ENCODE measurements at places on chromosomes 1 and 21.

DNA sequence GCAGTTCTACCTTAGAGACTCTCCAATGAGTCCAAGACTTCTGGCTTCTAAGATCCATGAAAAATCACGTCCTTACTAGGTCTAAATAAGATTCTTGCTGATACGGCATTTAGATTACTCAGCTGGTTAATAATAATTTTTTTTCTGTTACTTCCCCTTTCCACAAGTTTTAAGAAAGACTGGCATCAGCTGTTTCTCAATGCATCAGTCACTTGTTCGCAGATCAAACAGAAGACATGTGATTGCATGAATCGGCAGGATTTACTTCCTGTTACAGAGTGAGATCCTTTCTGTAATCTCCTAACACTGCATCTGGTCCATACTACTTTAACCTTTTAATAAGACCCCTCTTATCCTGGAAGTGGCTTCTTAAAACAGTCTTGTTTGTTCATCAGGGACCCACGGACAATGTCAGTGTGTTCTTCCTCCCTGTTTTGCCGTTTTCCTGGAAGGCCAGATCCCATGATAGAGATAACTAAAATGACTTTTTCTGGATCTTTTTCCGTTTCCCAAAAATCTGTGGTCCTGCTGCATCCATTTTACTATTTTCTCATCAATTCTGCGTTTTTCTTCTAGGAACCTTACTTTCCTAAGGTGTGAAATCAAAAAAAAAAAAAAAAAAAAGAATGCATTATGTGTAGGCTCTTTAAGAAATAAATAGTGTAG, 6.1 kb downstream of the NPL start:
- no peak for DNase-seq

- DNase-seq = no peak
These were observed 250.5 kb upstream of the POGK start for GRCh38 chr1:166588741-166589140.

- DNase-seq = peak; percentile 27
These were observed 684.2 kb downstream of the LTN1 start for GRCh38 chr21:28308516-28308915.

DNA sequence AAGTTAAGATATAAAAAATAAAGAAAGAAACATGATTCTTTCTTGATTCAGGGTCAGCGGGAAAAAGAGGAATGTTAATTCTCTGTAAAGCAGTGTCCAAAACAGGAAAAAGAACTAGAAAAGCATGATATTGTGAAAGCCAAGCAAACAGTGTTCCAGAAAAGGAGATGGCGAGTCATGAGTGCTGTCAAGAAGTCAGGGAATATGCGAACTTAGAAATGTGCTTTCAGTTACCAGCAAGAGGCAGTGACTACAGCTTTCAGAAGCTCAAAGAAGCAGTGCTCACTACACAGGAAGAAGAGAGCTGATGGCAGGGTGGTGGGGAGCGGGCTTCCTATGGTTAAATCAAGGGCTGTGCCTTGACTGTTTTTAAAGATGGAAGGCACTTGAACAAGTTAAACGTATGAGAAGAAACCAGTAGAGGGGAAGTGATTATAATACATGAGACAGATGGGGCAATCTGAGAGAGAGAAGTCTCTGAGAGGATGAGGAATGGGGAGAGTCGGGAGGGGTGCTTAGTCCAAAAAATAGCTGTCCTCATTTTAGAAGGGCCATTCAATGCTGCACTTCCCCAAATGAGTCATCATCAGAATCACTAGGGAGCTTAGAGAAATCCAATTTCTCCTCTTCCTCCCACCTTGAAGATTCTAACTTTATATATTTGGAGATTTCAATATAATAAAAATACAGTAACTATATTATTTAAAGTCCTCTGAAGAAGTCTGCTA, 90.4 kb downstream of the KCNK1 start:
- DNase-seq = no peak

GRCh38 chr1:223487887-223488259, 94.7 kb downstream of the CCDC185 start:
- DNase-seq = no peak

GRCh38 chr1:77538956-77539518, 143.4 kb downstream of the ZZZ3 start:
- peak; percentile 93 for DNase-seq

- DNase-seq = peak; percentile 38
These were observed 54.5 kb upstream of the PTGFRN start for GRCh38 chr1:116855191-116855619.

- peak; percentile 20 for DNase-seq
These were observed 158.0 kb upstream of the CACYBP start for GRCh38 chr1:174841747-174842146.

DNA sequence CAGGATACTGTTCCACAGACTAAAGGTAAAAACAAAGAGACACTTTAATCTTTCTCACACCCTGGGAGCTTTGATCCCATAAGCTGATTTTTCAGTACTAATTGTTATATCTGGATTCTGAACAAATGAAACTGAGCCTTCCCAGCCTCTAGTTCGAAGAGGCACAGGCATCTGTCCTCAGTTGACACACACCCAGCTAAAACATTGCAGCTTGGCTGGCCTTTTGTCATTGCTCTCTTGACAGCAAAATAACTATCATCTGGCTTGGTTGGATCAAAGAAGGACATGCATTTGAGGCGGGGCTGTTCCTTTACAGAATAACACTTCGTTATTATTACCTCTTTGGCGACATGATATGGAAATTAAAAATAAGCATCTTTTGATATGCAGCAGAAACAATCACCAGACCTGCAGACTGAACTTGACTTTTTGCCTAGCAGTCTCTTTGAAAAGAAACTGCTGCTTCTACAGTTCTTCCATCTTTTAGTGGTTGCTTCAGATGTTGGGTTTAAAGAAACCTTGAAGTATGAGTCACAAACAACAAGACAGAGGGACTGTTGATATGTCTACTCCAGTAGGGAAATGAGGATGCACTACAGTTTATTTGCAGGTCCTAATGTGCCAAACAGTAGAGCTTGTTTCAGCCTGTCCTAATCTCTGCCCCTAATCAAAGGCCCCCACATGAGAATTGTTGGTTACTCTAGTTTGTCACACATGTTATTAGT, 166.5 kb downstream of the TPR start:
- peak; percentile 51 for DNase-seq

DNA sequence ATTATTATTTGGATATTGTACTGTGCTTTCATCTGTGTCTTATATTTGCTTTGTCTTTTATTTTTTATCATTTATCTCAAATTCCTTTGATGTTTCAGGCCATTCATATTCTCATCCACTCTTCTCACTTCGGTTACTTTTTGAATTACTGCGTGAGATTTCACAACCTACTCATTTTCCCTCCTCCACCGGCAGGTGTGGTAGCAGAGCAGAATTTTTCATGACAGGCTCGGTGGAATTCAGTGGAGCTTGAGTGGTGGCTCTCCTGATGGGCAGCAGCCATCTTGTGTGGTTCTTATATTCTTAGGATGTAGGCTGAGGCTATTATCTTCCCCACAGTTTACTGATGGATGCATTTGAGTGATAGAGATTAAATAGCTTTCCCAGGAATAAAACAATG, 92.3 kb upstream of the IVNS1ABP start:
- DNase-seq = no peak

DNA sequence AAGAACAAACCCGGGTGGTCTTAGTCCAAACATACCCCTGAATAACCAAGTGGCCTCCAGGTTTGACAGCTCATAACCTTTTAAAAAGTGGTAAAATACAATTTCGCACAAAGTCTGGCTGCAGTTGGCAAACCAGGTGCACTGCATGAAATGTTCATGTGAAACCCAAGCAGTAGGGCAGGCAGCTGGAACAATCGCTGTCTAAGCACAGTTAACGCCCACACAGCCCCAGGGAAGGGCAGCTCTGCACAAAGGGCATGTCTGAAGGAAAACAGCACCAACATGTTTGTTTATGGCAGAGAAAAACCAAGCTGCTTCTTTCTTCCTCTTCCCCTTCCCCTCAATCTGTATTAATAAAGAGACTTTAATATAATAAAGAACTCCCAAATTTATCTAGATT, 49.5 kb downstream of the KIAA1614 start:
- DNase-seq = no peak

GRCh38 chr1:6601049-6601922, 1.4 kb downstream of the KLHL21 start:
- peak; percentile 93 for DNase-seq
